Stomach (tissue), 19 donors: ENCODE measurements at places on chromosomes 6 and 20. TPM values are rescaled to one million over a fixed set of nuclear protein-coding genes. Genes with fewer than 3 reads are reported as not detected.

Gene CFAP206
- total RNA-seq = not detected

GRCh38 chr6:131257104-131257503 lies 121.8 kb downstream of the AKAP7 start:
- DNase-seq = no peak

DNA sequence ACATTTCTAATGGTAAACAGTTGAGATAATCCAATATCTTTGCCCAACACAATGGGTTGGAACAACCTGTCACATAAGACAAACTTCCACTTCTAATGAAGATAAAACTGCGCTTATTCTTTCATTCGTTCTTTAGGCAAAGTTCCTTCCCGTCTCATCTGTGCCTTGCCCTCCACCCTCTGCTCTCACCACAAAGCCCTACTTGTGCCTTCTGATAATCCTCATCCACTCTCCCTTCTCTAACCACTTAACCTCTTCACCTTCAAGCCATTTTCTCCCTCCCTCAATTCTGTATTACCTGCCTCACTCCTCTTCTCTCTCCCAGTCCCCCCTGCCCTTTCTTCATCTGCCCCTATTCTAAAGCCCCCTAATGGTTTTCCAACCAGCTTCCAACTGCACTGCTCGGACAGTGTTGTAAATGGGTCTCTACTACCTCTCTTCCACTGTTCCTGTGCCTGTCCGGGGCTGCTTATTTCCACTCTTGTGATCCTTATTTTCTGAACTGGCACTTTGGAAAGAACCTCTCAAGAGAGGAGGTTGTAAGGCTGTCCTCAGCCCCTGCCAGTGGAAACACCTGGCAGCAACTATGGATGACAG lies 62.9 kb upstream of the MYB start:
- DNase-seq = no peak

DNA sequence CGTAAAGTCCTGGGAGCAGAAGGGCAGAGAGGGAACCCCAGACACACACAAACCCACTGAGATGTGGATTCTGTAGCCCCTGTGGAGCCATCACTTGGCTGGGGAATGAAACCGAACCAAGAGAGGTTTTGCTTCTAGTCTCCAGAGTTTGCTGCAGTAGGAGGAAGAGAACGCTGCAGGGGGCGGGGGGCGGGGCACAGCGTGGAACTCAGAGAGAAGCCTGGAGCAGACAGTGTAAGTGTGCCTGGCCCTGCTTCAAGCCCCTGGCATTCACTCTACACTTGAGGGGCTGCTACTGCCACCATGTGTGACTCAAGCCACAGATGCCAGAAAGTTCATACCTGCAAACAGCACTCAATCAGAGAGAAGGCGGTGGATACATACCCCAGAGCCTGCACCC lies 18.9 kb downstream of the GABRR1 start:
- DNase-seq = no peak

DNA sequence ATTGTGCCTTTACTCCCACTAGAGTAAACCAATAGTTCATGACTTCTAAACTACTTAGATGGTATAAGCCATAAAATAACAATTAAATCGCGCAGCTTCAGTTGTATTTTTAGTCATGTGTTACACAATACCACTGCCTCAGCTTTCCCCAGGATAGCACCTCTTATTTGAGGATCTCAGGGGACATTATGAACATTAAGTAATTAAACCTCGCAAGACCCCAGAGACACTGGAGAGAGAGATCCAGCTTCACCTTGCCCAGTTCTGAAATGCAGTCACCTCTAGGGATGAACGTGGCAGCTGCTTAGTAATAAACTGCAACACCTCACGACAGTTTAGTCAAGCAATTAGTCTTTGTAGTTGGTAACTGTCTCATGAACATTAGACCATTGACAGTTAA lies 87.1 kb downstream of the CFAP61 start:
- no peak for DNase-seq

DNA sequence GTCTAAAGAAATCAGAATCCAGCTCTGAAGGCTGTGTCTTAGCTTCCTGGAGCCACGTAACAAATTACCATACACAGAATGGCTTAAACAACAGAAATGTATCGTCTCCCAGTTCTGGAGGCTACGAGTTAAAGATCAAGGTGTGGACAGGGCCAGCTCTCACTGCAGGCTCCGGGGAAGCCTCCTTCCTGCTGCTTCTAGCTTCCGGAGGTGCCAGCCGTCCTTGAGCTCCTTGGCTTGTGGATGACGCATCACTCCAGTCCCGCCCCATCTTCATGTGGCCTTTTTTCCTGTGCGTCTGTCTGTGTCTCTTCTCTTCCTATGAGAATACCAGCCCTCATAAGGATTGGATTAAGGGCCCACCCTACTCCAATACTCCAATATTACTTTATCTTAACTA lies 319.1 kb upstream of the QKI start:
- DNase-seq = no peak

Gene SYCP2L
- not detected for total RNA-seq

Gene FERMT1
- 0.58 TPM for total RNA-seq

Gene FAM162B
- total RNA-seq = not detected

GRCh38 chr6:144327081-144327480 lies 41.9 kb downstream of the UTRN start:
- DNase-seq = peak; percentile 75

Gene VSX1
- total RNA-seq = not detected

DNA sequence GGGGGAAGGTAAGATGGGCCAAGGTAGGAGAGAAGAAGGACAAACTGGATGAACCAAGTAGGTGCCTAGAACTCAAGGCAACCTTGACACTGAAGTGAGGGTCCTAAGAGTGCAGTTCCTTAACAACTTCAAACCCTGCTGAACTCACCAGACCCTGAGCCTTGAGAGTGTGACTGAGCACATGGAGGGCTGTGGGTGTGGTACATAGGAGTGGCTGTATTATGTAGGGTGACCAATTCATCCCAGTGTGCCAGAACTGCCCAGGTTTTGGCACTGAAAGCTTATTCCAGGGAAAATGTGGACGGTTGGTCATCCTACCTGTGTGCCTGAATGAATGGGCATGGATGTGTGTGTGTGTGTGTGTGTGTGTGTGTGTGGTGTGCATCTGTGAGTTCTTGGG lies 281.8 kb downstream of the DHX35 start:
- no peak for DNase-seq

GRCh38 chr6:96563853-96564252 lies 925 bp downstream of the FHL5 start:
- no peak for DNase-seq

GRCh38 chr6:137233911-137234863 lies 15.0 kb upstream of the IFNGR1 start:
- DNase-seq = peak; percentile 64

DNA sequence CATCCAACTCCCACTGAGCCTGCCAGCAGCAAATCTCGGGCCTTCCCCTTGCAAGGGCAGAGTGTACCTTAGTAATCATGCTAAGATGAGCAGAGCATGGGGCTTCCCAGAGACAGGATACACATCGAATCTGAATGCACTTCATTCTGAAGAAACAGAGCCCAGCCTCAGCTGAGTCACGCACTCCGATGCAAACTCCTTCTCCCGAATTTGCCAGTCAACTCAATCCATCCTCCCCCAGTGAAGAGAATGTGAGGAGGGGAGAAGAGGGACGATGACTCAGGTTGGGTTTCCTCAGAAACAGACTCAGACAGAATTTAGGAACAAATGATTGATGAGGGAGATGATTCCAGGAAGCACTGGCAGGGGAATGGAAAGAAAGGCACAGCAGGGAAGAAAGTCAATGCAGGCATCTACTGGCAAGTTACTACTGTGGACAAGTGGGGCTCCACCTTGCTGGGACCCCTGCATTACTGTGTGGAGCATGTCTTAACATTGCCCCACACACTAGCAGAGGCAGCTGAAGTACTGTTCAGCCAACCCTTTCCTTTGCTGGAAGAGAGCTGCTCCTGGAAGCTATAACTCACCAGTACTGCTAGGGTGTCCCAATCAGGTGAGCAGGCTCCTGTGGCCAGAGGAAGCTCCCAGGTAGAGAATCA lies 251.6 kb downstream of the ADGB start:
- no peak for DNase-seq

Gene ZBTB12
- 0.43 TPM for total RNA-seq

- DNase-seq = no peak
These were observed 11.9 kb downstream of the GPX5 start for GRCh38 chr6:28537509-28538140.

- peak; percentile 81 for DNase-seq
These were observed 10.3 kb upstream of the TULP1 start for GRCh38 chr6:35522660-35523658.

Gene XKR7
- total RNA-seq = 0.37 TPM

GRCh38 chr6:151592449-151593159 lies 98.8 kb downstream of the CCDC170 start:
- DNase-seq = no peak

GRCh38 chr6:28748192-28748591 lies 175.6 kb downstream of the TRIM27 start:
- DNase-seq = no peak

Gene BCAS1
- total RNA-seq = 29.0 TPM

Gene UBE2V1
- 84.4 TPM for total RNA-seq

DNA sequence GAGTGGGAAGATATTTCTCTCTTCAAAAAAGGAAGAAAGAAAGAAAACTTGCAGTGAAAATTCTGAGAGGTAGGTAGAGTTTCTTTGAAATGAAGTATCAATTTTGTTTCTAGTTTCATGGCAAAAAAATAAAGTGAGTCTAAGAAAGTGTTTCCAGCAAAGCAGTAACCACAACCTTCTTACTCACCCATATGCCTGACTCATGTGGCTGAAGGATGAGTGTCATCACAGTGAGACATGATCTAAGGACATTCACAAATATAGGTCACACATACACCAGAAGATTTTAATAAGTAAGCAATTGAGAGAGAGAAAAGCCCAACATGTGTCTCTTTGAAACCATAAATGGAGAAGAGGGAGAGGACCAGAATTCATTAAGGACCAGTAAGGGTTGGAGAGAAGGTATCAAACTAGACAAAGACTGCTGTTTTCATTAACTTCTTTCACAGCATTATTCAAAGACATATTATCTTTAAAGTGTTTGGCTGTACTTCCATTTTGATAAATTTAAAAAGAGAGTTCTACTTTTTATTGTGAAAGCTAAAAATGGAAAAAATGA lies 169.5 kb downstream of the FRK start:
- no peak for DNase-seq

Gene CTCFL
- not detected for total RNA-seq
